Bronchial smooth muscle cell (primary cell): ENCODE measurements at places on chromosomes 5 and 9. TPM values are rescaled to one million over a fixed set of nuclear protein-coding genes. Genes with fewer than 3 reads are reported as not detected.

Gene CNTFR
- not detected in 2 replicates for total RNA-seq

Gene DAB2IP
- total RNA-seq, result 4.4 and 11.1 TPM in 2 replicates

Gene RMRP
- total RNA-seq, result 67,158 and 134,448 TPM in 2 replicates

Gene ARHGEF37
- total RNA-seq, result 1.3 and 1.8 TPM in 2 replicates

Gene TIFAB
- not detected in 2 replicates for total RNA-seq

Gene STC2
- total RNA-seq, result 315 and 727 TPM in 2 replicates

Gene CDX1
- not detected in 2 replicates for total RNA-seq

Gene PCDHB7
- 0.32 and 0.60 TPM in 2 replicates for total RNA-seq

Gene IFNA2
- not detected in 2 replicates for total RNA-seq

Gene IFNA14
- not detected in 2 replicates for total RNA-seq

Gene NMUR2
- total RNA-seq, result not detected in 2 replicates

Gene PCDHA6
- total RNA-seq, result 0.17 and 0.32 TPM in 2 replicates

Gene PCDHGA9
- total RNA-seq, result 2.9 and 3.8 TPM in 2 replicates

Gene SMIM33
- total RNA-seq, result not detected in 2 replicates

Gene CWC27
- 14.9 and 18.4 TPM in 2 replicates for total RNA-seq
